Stimulated activated naive CD8-positive, alpha-beta T cell treated with anti-CD3 and anti-CD28 coated beads, Interleukin-15, amount 100 ng/mL, for 72 hours (primary cell): ENCODE measurements at places on chromosomes 6 and 20.

GRCh38 chr6:16049168-16049567, 79.7 kb upstream of the MYLIP start:
- DNase-seq: no peak

- DNase-seq: no peak
Measured at GRCh38 chr6:149196091-149196490, 121.4 kb upstream of the TAB2 start.

DNA sequence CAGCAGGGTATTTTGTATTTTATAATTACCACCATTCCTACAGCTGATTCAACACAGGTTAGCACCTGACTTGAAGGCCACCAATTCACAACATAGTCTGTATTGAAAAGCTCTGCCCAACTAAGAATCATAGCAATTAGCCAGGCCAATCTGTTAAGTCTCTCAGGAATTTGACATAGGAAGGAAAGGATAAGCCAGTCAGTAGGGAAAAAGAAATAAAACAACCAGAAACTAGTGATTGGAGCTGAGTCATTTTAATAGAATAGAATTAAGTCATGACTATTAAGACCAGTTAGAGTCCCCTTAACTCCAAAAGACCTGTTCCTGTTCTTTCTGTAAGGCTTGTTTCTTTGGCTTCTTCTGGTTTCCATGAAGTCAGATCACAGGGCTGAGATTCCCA, 8.1 kb downstream of the RANBP9 start:
- no peak for DNase-seq

DNA sequence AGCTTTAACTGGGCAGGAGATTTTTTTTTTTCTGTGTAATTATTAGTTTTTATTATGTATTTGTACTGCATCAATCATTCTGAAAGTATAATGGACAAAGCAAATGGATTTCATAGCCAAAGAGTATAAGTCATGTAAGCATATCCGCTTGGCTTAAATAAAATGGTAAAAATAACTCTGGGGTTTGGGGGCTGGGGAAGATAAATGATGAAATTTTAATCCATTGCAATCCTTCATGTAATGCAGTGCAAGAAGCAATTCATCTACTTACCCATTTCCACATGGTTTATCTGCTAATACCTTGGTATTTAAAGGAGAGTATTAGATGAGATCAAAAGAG, 781.4 kb downstream of the QKI start:
- no peak for DNase-seq

DNA sequence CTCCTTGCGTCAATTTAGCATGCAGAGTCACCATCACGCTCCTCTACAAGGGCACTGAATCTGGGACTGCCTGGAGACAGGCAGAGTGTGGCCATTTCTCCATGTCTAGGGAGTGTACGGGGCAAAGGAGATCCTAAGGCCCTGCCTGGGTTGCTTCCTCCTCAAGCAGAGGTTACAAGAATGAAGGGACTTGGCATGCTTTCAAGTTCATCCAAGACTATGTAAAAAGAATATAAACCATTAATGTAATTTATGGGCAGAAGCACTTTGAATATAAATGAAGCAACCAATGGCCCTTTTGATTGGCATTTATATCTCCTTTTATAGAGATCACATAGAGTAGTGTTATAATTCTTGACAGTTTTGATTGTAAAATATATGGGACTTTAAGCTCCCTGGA, 137.5 kb downstream of the BTBD3 start:
- no peak for DNase-seq

GRCh38 chr20:36726168-36726567, 19.7 kb downstream of the NDRG3 start:
- DNase-seq: no peak

GRCh38 chr6:158324136-158324535, 11.9 kb downstream of the TULP4 start:
- DNase-seq: no peak

- DNase-seq: no peak
Measured at GRCh38 chr6:133631421-133631820, 257.5 kb upstream of the TCF21 start.

GRCh38 chr6:74942130-74942529, 263.7 kb downstream of the COL12A1 start:
- no peak for DNase-seq

DNA sequence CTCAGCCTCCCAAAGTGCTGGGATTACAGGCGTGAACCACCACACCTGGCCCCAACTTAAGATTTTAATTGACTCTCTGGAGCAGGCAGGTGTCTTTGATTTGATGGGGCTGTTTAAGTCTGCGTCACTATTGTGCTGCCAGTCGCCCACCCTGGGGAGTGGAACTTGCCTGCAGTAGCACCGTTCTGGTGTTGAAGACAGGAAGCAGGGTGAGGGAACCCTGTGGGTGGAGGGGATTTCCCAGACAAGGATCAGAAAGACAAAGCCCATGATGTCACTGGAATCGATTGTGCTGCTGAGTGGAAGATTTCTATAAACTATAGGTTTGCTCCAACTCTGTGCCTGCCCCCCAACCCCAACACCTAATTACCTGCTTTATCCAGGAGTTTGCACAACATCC, 11.0 kb downstream of the ALDH8A1 start:
- peak; percentile 70 for DNase-seq

GRCh38 chr20:13436530-13436929, 202.2 kb downstream of the TASP1 start:
- DNase-seq: no peak
